ENCODE measurements at places on chromosomes 16 and 17.

DNA sequence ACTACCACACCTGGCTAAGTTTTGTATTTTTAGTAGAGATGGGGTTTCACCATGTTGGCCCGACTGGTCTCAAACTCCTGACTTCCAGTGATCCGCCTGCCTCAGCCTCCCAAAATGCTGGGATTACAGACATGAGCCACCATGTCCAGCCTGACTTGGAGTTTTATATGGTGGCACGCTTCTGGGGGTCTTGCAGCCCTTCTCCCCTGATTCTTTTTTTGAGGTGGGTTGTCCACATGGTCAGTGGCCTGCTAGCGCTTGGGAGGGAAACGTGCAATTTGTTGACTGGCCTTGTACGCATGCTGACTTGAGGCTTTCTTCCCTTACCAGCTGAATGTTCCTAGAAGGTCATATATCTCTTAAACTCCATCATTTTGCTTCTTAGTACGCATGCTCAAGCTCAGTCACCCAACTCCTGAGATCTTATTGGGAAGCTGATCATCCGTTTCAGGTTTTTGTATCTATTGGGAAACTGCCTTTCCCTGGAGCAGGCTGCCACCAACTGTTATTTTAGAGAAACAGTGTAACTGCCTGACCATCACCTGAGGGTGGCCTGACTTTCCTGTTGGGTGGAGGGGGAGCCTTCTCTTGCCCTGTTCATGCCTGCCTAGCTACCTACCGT lies 13.7 kb upstream of the LDHD start:
- DNase-seq, result no peak

- no peak for DNase-seq
Measured at GRCh38 chr17:82370471-82371332, 863 bp upstream of the UTS2R start.

- DNase-seq, result no peak
Measured at GRCh38 chr17:75507733-75508719, 7.3 kb downstream of the CASKIN2 start.

- DNase-seq, result peak; percentile 35
Measured at GRCh38 chr17:60577147-60577915, 22.7 kb upstream of the PPM1D start.

- no peak for DNase-seq
Measured at GRCh38 chr16:77409311-77409710, 25.5 kb downstream of the ADAMTS18 start.

- peak; percentile 91 for DNase-seq
Measured at GRCh38 chr16:30778549-30779244, 8.3 kb downstream of the ZNF629 start.

DNA sequence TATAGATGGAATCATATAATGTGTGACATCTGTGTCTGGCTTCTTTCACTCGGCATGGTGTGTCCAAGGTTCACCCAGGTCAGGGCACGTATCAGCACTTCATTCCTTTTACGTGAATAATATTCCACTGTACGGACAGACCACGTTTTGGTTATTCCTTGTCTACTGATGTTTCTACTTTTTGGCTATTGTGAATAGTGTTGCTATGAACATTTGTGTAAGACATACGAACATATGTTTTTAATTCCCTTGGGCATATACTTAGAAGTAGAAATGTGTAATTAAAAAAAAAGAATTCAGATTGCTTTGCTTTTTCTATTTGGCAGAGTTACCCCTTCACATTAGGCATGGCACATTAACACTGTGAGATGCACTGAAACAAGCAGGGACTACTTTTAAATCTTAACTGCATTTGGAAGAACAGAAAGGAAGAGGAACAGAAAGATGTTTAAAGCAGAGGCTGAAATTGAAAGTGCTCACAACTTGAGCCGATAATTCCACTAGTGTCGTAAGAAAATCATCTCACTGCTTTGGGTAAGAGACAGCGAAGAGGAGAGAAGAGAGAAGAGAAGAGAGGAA lies 105.3 kb downstream of the VPS53 start:
- no peak for DNase-seq

DNA sequence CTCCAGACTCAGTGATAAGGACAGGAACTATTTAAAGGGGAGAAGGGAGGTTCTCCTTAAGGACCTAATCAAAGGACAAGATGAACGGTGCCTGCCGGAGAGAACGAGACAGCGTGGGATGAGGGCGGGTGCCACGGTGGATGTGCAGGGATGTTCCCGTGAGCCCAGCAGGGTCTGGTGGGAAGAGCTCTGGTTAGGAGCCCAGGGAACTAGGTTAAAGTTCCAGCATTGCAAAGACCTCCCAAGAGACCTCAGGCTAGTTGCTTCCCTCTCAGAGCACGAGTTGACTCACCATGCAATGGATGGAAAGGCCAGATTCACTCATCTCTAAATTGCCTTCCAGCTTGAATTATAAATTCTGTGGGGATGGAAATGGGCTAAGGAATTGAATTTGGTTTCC lies 14.7 kb downstream of the CCR7 start:
- no peak for DNase-seq

- DNase-seq, result no peak
Measured at GRCh38 chr16:65125322-65125721, 3.5 kb upstream of the CDH11 start.

- no peak for DNase-seq
Measured at GRCh38 chr16:11824362-11824761, 27.0 kb downstream of the RSL1D1 start.

DNA sequence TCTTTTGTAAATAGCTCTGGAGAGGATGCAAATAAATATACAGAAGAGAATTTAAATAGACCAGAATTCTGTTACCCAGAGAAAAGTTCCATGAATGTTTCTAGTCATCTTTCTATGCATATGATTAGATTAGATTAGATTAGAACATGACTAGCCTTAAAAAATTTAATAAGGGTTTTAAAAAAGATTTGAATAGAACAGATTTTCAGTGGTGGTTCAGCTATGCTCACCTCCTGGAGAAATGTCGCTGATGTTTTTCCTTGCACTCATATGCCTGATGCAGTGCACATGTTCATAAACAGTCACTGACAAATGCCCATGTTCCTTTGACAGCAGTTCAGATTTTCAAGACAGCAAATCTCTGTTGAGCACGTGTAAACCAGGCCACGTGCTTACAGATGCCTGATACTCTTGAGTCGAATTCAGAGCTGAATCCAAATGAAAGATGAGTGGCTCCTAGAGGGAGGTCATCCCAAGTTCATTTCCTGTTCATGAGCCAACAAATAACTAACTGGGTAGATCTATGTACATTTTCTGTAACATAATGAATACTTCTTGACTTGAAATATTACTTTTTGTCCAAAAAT lies 19.9 kb upstream of the RAB11FIP4 start:
- DNase-seq, result peak; percentile 26

DNA sequence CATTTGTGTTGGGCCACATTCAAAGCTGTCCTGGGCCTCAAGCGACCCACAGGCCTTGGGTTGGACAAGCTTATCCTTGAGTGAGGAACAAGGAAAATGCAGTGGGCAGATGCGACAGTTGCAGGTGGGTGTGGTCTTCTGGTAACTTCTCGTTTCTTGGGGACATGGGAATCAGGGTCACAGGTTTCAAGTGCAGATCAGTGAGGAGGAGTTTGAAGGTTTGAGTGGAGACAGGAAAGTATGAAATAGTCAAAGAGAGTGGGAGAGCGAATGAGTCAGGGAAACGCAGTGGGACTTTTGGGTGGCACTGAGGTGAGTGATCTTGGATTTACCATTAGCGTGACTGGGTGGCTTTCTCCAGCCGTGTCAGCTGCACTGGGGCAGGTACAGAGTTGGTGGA lies 15.4 kb upstream of the CCL22 start:
- no peak for DNase-seq

GRCh38 chr17:42849451-42850181 lies 1.4 kb upstream of the AOC3 start:
- no peak for DNase-seq

- no peak for DNase-seq
Measured at GRCh38 chr17:30155389-30155788, 38.8 kb downstream of the NSRP1 start.

- no peak for DNase-seq
Measured at GRCh38 chr17:63376949-63377348, 69.2 kb downstream of the CYB561 start.

GRCh38 chr17:28774206-28774605 lies 30.4 kb downstream of the TRAF4 start:
- DNase-seq, result no peak

DNA sequence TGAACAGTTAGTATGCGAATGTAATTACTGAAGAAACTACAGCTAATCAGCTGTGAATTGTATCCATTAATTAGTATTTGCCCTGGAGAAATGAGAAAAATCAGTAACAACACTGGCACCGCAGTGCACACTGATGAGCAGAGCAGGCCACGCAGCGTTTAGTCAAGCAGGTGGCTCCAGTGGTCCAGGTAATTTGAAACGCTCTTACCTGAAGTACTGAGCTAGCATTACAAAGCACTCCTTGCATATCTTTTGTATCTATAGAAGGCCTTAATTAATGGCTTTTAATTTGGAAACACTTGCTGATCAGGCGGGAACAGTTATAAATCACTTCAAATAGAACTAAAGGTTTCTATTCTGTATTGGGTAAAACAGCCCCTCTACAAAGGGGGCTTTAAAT lies 76.4 kb downstream of the TOX3 start:
- DNase-seq, result no peak

DNA sequence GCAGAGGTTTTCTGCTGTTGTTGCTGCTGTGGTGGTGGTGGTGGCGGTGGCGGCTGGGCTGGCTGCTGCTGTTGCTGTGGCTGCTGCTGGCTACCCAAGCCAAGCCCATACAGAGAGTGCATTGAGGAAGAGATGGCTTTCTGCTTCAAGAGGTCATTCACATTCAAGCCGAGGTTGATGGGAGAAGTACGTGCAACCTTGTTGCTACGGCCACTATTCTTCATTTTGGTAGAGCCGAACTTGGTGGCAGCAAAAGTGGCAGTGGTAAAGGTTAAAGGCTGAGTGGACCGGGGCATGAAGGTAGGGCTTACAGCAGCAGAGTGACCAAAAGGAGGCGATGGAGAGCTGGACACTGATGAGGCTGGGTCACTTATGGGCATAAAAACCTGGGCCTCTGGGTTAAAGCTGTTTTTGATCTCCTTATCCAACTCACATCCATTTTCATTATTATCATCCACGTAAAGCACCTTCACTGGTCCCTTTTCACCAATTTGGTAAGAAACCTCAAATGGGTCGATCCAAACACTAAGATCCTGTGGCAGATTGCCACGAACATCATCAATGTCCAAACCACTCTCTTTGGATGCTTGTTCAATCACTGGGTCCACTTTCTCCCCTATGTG lies 2.8 kb downstream of the TOB1 start:
- no peak for DNase-seq

GRCh38 chr17:74852237-74853047 lies 7.2 kb downstream of the GRIN2C start:
- peak; percentile 95 for DNase-seq

GRCh38 chr16:78648517-78648916 lies 549.1 kb downstream of the WWOX start:
- DNase-seq, result no peak

- DNase-seq, result no peak
Measured at GRCh38 chr16:23119570-23119969, 29.7 kb downstream of the USP31 start.

GRCh38 chr16:58510097-58510775 lies 5.1 kb upstream of the SETD6 start:
- no peak for DNase-seq

GRCh38 chr17:30547778-30548573 lies 70.8 kb downstream of the GOSR1 start:
- DNase-seq, result no peak

GRCh38 chr16:30535777-30536190 lies 1.1 kb upstream of the ZNF747 start:
- peak; percentile 89 for DNase-seq

DNA sequence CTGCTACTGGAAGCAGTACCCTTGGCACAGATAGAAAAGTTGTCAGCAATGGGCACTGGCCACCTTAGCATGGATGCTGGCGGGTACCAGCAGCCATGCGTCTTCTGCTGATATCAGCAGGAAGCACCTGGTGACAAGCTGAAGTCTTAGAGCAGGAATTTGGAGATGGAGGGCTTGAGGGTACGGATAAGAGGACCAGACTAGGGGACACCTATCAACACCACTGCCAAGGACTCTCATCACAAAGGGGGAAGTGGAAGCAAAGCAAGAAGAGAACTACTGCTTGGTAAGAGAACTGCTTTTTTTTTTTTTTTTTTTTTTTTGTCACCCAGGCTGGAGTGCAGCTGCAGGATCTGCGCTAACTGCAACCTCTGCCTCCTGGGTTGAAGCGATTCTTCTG lies 35.4 kb upstream of the LYRM9 start:
- DNase-seq, result peak; percentile 32

DNA sequence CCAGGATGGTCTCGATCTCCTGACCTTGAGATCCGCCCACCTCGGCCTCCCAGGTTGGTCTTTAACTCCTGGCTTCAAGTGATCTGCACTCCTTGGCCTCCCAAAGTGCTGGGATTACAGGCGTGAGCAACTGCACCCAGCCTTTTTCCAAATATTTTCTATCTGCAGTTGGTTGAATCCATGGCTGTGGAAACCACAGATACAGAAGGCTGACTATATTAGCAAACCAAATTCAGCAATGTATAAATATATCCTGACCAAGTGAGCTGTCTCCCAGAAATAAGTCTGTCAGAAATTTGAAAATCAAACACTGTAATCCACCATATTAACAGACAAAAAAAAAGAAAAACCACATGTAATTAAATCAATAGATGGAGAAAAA lies 9.6 kb downstream of the CFDP1 start:
- no peak for DNase-seq

- DNase-seq, result peak; percentile 45
Measured at GRCh38 chr16:27355610-27356009, 41.8 kb downstream of the IL4R start.

- no peak for DNase-seq
Measured at GRCh38 chr17:63423963-63424362, 22.1 kb downstream of the CYB561 start.

DNA sequence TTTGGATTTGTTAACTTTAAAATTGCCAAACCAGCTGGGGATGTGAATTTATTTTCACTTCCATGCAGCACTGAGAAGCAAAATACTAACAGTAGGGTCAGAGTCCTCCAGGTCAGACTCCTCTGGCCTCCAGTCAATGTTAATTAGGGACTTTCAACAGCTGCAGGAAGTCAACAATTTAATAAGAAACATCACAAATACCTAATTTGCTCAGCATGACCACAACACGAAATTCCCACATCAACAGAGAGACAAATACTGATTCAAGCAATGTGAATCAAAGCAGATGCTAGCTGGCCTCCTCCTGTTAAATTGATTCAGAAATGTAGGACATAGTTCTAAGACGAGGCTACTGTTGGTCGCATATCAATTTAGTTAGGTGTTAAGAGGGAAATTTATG lies 111.7 kb downstream of the ABCA8 start:
- DNase-seq, result no peak

GRCh38 chr17:31158746-31159377 lies 64.1 kb downstream of the NF1 start:
- DNase-seq, result no peak

- no peak for DNase-seq
Measured at GRCh38 chr16:57021757-57022156, 32.4 kb downstream of the NLRC5 start.

DNA sequence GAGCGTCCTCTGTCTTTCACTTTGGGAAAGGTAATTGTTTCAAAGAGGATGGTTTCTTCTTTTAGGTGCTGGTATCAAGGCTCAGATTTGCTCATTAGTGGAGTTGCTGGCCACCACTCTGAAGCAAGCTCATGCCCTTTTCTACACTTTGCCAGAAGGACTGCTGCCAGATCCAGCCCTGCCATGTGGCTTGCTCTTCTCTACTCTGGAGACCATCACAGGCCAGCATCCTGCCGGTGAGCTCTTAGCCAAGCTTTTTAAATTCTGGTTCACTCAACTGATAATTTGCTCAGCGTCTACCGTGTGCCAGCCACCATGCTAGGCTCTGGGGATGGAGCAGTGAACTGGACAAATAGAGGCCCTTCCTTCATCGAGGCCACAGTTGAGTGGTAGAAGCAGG lies 4.3 kb downstream of the COG1 start:
- no peak for DNase-seq
